ENCODE measurements at places on chromosomes 7 and 10.

- peak; percentile 50 for DNase-seq
These were observed 225.4 kb upstream of the ZWINT start for GRCh38 chr10:56586461-56586891.

DNA sequence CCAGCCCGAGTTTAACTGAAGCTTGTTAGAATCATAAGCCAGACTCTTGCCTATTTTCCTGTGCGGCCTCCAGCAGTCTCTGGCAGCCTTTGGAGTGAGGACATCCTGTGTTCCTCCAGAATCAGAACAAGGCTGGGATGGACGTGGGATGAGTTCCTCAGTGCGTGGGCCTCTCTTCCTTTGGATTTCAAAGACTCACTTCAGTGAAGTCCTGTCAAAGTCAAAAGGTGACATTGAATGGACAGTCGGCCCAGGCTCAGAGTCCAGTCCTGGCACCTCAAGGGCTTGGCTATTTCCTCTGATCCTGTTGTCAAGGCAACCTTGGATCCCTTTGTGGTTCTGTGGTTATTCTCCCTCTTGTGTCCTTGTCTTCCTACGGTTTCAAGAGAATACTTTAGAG lies 21.4 kb upstream of the SMC3 start:
- DNase-seq = no peak

- DNase-seq = no peak
These were observed 181.3 kb downstream of the SNX10 start for GRCh38 chr7:26472971-26473370.

GRCh38 chr10:21702633-21703111 lies 168.6 kb downstream of the MLLT10 start:
- DNase-seq = no peak

- no peak for DNase-seq
These were observed 336.8 kb downstream of the ARL4A start for GRCh38 chr7:13024121-13024674.

GRCh38 chr10:77741746-77742145 lies 104.1 kb upstream of the KCNMA1 start:
- DNase-seq = no peak

GRCh38 chr7:46218461-46219200 lies 297.6 kb upstream of the IGFBP3 start:
- DNase-seq = no peak

GRCh38 chr10:114102256-114102655 lies 58.6 kb downstream of the ADRB1 start:
- no peak for DNase-seq

DNA sequence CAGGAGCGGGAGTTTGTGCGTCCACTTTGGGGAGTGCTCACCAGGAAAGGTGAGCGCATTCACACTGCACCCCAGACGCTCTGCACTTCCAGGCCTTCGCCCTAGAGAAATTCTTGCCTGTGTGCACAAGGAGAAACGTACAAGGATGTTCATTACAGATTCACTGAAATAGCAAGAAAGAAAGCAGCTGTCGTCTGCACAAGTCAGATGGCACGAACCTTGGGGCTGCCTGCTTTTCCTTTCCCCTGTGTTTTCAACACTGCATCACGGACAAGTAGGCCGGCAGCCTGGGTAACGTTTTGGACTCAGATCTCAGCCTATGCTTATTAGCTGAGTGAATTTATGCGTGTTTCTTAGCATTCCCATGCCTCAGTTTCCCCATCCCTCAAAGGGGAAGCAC lies 546.8 kb upstream of the FOXK1 start:
- DNase-seq = no peak

GRCh38 chr10:68101066-68101465 lies 8.2 kb upstream of the MYPN start:
- DNase-seq = no peak

GRCh38 chr7:133530682-133531081 lies 277.8 kb downstream of the EXOC4 start:
- no peak for DNase-seq

DNA sequence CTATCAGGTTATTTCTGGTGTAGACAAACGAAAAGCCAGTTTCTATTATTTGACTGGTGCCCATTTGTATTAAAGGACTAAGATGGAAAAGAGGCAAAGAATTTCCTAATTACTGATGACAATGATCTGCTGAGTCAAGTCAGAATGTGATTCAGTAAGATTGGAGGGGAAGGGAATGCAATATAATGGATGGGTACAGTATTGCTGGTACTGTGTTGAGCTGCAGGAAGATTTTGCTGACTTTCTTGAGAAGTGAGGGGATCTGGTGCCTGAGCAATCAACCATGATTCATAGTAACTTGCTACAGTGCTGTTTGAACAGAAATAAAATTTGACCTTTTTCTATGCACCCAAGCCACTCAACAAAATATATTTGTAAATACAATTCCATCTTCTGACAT lies 139.1 kb upstream of the RHEB start:
- DNase-seq = no peak

DNA sequence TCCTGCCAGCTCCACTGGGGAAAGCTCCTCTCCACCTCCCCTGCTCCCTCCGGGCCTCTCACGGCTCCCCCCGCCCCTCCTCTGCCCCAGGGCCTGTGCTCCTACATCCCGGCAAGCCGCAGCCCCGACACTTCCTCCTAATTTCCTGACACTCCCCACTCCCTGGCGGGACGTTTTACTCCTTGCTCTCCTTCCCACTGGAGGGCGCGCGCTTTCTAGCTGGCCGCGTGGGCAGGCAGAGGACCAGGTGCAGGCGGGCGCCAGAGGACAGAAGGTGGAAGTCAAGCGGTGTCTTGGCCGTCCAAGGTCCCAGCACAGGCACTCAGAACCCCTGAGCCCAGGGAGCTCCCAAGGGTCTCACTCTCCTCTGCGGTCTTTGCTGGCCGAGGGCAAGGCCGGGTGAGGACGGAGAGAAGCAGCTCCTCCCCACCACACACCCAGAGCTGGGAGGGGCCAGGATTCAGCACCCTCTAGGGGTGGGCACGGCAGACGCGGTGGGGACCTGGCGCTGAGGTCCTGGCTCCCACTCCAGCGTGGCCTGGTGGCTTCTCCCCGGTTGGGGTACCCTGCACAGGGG lies 19.1 kb downstream of the ADAM8 start:
- DNase-seq = peak; percentile 73

GRCh38 chr7:87038993-87039690 lies 20.3 kb downstream of the ELAPOR2 start:
- DNase-seq = no peak

DNA sequence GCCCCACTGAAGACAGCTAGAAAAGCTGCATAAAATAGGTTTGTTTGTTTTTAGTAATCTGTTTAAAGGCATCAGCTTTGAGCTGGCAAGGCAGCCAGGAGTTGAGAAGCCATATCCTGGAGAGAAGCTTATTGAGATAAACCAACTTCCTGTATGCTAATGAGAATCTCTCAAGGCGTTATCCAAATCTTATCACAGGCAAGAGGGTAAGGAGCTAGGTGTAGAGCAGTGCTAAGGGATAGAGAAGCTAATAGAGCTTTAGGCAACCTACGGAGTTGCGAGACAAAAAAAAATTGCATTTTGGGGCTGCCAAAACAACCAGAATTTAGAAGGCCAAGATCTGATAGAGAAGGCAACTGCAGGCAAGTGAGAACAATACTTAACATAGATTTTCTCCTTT lies 641.6 kb downstream of the SH2D4B start:
- DNase-seq = peak; percentile 94

DNA sequence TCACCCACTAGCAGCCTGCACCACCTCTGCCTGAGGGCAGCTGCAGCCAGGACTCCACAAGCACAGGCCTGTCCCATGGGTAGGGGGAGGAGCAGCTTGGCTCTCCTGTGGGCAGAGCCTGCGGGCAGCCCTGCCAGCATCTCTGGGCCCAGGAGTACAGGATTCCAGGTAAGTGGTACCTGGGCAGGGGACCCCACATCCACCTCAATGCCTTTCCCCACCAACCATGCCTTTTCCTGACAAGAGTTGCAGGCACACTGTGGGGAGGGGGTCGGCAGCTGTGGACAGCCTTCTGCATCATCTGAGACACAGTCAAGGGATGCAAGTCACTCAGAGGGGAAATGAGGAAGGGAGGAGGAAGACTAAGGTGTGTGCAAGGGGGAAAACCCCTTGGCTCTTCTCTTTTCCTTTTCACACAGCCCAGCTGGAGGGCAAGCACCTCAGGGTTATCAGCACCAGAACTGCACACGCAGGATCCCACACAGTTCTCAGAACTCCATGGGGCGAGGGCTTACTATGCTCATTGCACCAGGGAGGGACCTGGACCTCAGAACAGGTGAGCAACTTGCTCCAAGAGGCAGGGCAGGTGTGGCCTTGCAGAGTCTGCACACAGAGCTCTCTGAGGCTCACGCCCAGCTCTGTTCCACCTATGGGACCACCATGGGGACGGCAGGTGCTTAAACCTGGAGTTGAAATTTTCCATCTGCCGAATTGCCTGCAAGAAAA lies 16.5 kb upstream of the ANTXRL start:
- no peak for DNase-seq

GRCh38 chr10:93745408-93746065 lies 12.2 kb upstream of the LGI1 start:
- peak; percentile 85 for DNase-seq

- DNase-seq = no peak
These were observed 19.4 kb downstream of the SPOCK2 start for GRCh38 chr10:72068901-72069446.

DNA sequence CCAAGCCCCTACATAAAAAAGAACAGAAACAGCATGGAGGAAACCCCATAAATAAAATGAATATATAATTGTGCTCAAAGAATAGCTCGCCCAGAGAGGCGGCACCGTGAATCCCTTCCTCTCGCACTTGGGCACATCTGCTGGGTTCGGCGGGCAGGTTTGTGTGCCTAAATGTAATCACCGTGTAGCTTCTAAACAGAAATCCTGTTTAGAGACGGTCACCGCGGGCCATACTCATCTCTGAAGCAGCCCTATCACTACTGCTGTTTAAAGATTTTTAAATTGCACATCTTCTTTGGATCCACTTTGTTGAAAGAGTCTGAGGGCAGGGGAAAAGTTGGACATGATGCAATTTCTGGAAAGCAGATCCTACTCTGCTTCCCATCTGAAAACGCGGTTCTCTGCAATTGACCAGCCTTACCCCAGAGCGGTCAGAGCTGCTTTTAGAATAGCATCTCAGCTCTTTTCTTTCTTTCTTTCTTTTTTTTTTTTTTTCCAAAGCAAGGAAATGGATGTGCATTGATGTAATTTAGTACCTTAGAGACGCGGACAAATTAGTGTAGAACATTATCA lies 6.4 kb downstream of the DRGX start:
- DNase-seq = no peak

DNA sequence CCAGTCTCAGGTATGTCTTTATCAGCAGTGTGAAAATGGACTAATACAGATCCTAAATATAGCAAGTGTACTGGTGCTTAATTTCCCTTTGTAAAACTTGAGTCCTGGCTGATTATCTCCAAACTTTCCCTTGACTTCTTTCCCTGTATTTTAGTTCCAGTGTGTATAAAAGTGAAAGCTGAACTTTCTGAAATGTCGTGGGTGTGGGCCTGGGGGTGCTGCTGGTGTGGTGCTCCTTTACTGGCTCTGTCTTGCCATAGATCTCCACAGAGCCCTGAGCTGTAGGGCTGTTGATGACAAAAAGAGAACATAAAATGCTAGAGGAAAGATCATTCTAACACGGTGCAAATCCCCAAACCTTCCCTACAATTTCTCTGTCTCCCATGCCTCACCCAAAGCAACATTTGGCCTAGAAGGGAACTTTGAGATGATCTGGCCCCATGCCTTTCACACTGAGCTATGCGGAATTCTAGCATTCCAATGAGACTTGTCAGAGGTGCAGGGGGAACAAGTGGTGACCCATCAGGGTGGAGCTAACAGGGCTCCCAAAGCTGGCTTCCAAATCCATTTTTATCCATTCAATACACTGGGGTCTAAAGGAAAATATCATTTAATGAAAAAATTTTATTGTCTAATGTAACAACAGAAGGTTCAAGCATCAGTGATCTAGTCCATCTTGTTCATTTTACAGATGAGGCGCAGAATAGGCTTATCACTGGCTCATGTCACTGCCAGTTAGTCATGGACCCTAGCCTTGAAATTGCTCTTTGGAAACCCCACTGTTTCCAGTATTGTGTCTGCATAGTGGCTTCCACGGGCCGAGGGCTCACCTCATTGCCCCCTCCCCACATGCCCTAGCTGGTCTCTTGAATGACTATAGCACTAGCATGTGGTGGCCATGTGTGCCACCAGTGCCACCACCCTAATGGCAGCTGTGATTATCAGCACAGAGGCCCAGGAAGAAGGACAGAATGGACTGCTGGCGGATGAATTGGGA lies 1000.9 kb downstream of the LRMDA start:
- DNase-seq = peak; percentile 95

DNA sequence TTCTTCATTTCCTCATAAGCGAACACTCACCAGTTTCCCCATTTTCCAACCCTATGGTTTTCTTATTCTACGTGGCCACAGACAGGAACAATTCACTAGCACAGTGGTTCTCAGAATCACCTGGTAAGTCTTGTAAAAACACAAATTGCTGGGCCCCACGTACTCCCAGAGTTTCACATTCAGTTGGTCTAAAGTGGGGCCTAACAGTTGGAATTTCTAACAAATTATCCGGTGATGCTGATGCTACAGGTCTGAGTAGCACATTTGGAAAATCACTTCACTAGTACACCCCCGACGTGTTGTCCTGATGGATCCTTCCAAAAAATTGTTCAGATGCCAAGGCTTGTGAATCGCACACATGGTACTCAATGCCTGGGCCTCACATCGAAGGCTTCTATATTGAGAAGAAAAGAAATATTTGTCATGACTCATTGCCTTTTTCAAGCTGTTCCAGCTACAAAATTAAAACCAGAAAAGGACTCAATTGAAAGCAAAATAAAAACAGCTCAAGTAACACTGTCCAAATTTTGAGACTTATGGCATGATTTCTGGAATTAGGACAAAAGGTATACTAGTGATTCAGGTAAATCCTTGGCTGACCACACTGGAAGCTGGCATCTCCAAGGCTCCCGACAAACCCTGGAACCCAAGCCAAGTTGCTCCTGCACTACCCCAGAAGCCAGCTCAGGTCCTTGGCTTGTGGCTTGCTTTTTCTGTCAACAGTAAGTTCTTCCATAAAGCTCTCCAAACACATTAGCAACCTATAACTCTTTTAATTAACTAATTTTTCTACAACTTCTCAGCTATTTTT lies 12.9 kb upstream of the VIM start:
- no peak for DNase-seq

DNA sequence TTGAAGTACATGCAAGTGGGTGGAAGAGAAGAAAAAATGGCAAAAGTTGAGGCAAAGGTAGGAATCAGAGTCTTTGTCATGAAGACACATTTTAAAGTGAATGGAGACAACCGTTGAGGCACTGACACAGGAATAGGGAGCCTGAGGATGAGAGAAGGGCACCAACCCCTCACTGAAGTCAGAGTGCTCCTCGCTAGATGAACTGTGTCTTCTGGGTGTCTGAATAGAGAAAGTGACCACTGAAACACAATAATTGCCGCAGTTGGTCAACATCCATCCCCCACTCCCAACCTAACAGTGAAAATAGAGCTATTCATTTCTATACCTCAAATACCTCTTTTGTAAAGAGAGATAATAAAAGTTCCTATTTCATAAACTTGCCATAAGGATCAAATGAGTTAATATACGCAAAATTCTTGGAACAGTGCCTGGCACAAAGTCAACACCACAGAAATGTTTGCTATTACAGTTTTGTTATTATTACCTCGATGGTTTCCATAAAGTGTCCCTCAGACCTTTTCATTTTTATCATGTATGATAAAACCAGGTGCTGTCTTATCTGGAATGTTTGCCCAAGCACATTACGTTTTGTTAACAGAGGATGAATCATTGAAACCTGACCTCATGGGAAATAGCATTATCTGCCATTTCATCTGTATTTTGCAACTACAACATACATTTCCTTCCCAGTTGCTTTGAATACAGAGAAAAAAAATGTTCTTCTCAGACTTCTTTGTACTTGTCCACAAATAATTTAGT lies 61.8 kb upstream of the SP4 start:
- DNase-seq = no peak
